Naive B cell (primary cell): ENCODE measurements at places on chromosomes 13 and 19.

- DNase-seq, result no peak
These were observed 24.4 kb downstream of the SLC25A15 start for GRCh38 chr13:40813667-40814454.

DNA sequence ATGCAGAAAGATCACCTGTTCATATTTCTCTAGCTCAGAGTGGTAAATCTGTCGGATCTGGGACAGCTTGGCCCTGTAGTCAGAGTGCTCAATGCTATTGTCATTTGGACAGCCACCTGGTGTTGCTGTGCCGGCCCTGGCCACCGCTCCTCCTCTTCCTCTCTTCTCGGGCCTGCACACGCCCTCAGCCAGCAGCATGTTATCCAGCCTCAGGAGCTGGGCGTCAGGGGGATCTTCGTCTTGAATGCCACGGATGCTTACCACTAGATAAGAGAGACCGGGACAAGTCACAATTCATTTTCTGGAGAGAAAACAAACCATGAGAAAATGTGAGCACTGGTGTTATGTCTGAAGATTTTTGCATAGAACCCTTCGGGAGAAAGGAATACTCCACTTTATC is 32.5 kb downstream of the CILP2 start:
- no peak for DNase-seq

DNA sequence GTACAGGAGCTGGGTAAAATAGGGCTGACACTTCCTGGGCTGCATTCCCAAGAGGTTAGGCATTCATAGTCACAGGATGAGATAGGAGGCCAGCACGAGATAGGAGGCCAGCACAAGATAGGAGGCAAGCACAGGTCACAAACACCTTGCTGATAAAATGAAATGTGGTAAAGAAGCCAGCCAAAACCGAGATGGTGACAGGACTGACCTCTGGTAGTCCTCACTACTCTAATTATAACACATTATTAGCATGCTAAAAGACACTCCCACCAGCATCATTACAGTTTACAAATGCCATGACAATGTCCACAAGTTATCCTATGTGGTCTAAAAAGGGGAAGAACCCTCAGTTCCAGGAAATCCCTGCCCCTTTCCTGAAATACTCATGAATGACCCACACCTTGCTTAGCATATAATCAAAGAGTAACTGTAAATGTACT is 20.9 kb upstream of the IGSF23 start:
- DNase-seq, result no peak

GRCh38 chr19:45919678-45920077 is 5.1 kb upstream of the NANOS2 start:
- DNase-seq, result no peak

DNA sequence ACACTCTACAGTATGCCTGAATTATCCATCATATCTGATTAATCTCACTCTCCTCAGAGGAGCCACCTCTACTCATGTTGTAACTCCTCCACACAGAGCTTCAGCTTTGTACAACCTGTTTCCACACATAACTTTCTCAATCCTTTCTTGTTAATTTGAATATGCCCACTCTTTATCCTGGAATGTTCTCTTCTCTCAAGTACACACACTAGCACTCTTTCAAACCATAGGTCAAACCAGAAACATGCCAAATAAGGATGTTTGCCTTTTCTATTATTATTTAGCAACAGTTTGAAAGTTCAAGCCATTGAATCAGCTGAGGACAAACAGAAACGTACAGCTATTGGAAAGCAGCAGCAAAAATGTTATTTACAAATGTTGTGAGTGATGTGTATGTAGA is 110.3 kb downstream of the MIPEP start:
- DNase-seq, result no peak

- no peak for DNase-seq
These were observed 4.8 kb downstream of the ADPRHL1 start for GRCh38 chr13:113448545-113448884.

DNA sequence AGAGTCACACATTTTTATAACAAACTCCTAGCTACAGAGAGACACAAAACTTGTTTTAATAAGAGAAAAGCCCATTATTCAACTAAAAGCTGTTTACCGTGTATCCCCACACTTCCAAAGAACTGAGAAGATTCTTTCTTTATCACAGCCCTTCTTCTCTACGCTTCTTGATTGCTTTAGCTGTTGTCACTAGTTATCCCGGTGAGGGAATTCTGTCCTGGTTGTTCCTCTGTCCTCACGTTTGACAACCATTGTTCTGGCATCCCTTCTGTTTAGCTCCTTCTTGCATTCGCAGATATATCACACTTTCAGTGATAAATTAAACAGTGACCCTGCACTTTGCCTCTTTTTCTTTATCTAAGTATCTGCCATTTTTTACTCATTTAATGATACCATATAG is 1035.1 kb upstream of the PCDH20 start:
- DNase-seq, result no peak

DNA sequence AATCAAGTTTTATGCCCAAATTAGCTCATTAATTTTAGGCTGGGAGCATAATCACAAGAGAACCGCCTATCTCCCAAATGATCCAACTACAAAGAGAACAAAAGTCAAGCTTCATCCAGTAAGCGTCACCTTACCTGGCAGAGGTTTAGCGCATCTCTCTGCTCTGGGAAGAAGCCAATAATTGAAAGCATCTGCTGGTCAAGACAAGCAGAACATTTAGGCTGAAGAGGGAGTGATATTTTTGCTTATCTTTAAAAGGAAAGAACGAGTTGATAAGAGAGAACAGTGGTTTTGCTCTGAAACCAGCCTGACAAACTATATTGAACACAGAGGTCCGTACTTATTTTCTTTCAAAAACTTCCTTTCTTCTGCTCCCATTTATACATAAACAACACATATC is 242.1 kb downstream of the ENOX1 start:
- no peak for DNase-seq

DNA sequence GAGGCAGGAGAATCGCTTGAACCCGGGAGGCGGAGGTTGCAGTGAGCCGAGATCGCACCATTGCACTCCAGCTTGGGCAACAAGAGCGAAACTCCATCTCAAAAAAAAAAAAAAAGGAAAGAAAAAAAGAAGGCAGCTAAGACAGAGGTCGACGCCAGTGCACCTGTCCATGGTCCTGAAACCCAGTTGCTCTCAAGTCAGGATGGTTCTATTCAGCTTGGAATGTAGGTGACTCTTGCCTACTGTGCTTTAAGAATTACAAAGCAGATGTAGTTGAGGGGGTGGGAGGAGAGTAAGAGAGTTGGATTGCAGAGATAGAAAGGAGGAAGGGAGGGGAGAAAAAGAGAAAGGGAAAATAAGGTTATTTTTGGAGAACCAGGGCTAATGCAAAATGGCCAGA is 18.7 kb downstream of the CACNG7 start:
- DNase-seq, result no peak

DNA sequence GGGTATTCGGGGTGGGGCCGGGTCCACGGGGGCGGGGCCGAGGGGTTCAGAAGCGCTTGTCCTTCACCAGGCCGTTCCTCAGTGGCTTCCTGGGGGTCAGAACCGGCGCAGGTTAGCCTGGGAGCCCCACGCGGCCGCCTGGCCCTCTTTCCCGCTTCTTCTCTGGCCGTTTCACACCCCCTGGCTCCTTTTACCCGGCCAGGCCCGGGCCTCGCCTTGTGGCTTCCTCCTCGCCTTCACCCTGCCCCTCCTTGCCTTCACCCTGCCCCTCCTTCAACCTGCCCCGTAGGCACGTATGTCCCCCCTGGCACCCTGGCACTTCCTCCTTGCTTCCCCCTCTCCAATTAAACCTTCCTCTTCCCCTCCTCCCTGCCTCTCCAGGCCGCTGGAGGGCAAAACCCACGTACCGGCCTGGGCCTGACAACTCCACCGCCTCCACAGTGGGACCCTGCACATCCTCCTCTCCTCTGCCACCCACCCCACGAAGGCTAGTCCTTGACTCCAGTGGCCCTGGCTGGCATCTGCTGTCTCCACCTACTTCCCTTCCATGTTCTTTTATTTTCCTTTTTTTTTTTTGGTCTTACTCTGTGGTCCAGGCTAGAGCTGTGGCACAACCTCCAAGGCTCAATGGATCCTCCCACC is 25.3 kb downstream of the CERS1 start:
- DNase-seq, result no peak

- peak; percentile 44 for DNase-seq
These were observed 27.5 kb upstream of the ANKRD10 start for GRCh38 chr13:110942248-110942981.

DNA sequence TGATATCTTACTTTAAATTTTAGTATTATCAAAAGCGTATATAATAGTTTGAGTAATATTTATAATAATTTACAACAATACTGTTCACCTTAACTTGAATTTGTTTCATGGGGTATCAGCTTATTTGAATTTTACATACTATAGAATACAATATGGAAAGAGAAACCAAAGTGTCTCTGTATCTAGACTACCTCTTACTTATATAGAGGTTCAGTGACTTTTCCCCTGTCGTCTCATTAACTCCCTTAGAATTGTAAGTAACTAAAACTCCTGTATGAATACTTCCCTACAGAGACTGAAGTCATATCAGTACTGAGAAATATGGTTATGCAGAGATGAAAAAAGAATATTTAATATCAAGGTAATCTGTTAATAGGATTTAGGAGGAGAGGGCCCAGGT is 26.8 kb downstream of the COG6 start:
- DNase-seq, result no peak

DNA sequence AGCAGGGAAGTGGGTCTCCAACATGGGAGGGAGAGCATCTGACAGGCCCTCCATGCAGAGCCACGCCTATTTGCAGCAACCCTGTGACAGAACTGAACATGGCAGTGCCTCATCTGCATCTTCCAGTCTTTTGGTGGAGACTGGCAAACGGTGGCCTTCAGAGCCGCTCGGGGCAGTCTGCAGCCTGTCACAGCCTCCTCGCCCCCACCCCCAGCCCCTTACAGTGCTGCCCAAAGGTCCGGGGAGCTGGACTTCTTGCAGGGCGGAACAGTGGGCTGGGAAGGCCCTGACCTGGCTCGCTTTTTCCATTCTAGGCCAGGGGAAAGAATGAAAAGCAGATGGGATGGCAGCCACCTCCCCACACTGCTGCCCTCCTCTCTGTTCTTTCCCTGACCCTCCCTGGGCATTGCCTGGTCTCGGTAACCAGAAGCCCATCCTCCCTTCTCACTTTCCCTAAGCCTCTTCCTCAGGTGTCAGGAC is 2.7 kb downstream of the CALM3 start:
- no peak for DNase-seq

DNA sequence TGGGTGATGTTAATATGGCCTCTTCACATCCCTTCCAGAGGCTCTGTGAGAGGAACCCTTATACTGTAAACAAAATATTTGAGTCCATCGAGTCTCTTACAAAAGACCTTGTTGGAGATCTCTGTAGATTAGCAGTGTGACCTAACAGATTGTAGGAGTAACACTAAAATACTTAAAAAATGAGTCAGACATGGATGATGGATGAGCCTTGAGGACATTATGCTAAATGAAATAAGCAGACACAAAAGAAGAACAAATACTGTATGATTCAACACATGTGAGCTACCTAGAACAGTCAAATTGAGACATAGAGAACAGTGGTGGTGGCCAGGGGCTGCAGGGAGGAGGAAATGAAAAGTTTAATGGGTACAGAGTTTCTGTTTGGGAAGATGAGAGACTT is 152.2 kb upstream of the UBL3 start:
- no peak for DNase-seq

GRCh38 chr19:8126008-8126407 is 23.4 kb downstream of the FBN3 start:
- DNase-seq, result no peak

GRCh38 chr13:21476893-21477472 is 17.9 kb upstream of the ZDHHC20 start:
- peak; percentile 65 for DNase-seq

- no peak for DNase-seq
These were observed 142.2 kb upstream of the ZNF507 start for GRCh38 chr19:32203161-32203560.

DNA sequence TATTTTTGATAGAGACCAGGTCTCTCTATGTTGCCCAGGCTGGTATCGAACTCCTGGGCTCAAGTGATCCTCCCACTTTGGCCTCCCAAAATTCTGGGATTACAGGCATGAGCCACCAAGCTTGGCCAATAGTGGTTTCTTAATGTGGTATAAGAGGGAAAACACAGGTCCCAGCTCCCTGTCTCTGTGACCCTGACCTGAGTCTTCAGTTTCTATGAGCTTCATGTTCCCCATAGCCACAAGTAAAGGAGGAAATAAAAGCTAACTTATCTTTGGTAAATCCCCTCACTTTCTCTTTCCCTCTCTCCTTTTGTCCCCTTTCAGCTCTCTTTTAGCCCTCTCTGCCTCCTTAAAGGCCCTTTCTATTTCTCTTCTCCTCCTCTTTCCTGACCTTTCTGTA is 50.3 kb downstream of the ABCC4 start:
- DNase-seq, result no peak

- no peak for DNase-seq
These were observed 104.9 kb downstream of the CACNA1A start for GRCh38 chr19:13401388-13401787.
